ENCODE measurements at places on chromosomes 2 and 18.

- no peak for DNase-seq
Measured at GRCh38 chr2:219457784-219458369, 23.2 kb downstream of the SPEG start.

DNA sequence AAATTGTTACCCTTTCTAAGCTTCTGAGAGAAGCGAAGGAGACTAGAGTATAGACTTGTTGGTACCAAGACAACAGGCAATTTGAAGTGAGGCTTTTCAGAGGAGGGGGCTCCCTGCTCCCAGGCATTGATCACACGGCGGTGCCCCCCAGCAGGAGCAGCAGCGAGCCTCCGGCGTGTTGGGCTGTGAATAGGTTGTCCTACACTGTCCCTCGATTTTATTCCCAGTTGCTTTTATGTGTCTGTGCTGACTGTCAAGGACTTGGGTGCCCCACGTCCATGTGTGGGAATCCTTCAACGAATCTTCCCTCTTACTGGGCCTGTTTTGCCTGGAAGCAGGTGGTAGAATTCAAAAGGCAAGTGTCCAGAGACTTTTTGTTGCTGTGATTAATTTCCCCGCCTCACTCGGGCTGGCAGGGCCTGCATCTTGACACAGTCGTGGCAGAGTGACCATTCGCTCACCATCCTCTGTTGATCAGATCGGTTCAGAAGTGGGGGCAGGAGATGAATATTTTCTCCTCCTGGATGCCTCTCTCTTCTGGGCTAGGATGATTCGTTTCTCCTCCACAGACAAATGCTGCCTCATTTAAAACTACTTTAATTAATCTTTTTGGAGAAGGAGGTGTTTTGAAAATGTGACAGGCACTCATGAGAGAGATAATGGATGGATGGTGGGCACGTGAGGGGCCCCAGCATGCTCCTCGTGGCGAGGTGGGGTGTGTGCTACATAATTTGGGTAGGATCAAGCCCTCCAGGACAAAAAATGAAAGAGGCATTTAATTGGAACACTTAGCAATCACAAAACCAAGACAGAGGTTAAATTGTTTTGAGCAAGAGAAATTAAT, 77.6 kb downstream of the SMIM21 start:
- DNase-seq: no peak

DNA sequence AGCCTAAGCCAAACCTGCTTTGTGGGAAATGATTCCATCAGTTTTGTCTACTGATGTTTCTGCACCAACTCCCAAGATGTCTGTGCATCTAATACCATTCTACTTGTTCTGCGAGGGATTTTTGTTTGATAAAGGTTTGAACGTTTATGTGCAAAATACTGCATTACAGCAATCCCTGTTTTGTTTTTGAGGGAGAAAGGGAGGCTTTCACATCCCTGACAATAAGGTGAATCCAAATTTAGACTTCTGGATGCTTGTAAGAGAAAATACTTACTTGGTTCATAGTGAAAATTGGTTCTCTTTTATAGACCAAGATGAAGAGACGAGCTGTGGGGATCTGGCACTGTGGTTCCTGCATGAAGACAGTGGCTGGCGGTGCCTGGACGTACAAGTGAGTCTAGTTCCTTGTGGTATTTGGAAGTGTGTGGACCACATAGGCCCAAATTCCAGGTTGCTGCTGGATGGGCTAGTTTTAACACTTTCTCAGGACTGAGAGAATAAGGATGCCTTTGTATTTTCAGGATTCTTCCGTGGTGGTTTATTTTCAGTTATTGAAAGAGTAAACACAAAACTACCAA, 1.1 kb downstream of the RPL37A start:
- no peak for DNase-seq

DNA sequence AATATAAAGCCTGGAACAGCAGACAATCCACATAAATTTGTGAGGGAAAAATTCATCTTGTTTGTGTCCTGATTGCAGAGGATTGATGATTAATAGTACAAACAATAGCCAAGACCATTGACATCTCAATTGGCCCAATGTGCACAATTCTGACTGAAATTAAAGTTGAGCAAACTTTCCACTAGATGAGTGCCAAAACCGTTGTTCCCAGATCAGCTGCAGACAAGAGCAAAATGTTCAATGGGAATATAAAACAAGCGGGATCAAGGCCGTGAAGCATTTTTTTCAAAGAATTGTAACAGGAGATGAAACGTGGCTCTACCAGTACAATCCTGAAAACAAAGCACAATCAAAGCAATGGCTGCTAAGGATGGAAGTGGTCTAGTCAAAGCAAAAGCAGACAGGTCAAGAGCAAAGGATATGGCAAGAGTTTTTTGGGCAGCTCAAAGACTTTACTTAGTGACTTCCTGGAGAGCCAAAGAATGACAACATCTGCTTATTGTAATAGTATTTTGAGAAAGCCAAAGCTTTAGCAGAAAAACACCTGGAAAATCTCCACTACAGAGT, 55.9 kb upstream of the KIF5C start:
- DNase-seq: no peak

DNA sequence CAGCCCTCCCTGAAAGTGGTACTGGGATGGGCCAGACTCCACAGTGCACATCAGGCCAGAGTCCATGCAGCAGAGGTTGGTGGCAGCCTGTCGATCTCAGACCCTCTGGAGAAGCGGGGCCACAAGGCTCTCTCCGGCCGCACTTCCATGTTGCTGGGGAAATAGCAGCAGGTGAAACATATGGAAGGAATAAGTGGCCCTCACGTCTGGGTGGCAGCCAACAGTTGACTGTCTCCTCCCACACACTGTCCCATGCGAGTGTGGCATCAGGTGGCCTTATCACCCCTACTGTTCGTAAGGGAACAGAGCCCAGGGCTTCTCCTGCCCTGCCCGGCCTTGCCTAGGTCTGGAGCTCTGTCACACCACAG, 58.1 kb upstream of the FOSL2 start:
- no peak for DNase-seq

DNA sequence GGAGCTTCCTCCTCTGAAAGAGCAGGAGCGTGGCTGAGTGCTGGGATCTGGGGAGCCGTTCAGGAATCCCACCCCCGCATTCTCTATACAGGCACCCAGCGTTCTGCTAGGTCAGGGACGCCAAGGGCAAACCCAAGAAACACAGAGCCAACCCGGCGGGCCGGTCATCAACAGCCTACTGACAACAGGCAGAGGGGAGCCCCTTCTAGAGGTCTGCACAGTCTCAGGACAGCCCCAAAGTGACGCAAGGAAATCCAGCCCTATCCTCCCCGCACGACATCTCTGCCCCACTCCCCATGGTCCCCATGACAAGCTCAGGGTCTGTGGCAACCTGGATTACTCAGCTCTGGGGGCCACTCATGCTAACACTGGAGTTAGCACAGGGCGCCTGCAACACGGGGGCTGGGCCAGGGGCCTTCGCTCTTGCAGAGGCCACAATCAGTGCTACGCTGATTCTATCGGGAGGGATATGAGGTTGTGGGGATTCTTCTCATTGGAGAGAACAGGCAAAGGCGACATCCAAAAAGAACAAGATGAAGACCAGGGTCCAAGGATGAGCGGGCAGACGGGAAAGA, 81.6 kb downstream of the PXDN start:
- DNase-seq: no peak

DNA sequence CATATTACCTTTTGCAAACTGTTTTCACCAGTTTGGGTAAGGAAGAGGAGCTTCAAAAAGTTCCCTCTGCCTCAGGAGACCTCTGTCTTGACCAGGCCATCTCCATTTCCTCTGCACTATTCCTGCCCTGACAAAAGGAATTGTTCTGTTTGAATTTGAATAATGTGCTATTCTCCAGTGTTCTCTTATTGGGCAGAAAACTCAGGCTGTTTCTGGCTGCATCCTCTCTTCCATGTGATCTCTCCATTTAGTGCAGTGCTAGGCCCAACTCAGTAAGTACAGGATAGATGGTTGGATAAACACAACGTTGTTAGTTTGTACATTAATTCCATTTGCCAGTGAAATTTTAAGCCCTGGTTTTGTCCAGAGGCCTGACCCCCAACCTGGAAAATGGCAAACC, 102.2 kb upstream of the CELF4 start:
- no peak for DNase-seq

- DNase-seq: no peak
Measured at GRCh38 chr2:22800412-22800811, 584.6 kb upstream of the KLHL29 start.

- no peak for DNase-seq
Measured at GRCh38 chr18:67568166-67568565, 51.6 kb upstream of the DSEL start.

DNA sequence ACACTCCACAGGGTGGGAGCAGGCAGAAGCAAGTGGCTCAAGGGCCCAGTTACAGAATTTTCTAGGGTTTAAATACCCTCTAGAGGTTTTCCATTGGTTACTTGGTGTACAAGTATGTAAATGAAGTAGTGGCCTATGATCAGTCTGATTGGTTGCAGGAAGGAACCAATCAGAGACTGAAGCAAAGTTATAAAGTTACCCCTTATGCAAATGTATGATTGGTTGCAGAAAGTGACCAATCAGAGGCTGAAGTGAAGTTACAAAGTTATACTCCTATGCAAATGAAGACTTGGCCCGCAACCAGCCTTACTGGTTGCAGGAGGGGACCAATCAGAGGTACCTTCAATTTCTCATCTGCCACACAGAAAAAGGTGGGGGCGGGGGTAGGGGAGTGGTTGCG, 154.6 kb downstream of the INO80D start:
- no peak for DNase-seq

DNA sequence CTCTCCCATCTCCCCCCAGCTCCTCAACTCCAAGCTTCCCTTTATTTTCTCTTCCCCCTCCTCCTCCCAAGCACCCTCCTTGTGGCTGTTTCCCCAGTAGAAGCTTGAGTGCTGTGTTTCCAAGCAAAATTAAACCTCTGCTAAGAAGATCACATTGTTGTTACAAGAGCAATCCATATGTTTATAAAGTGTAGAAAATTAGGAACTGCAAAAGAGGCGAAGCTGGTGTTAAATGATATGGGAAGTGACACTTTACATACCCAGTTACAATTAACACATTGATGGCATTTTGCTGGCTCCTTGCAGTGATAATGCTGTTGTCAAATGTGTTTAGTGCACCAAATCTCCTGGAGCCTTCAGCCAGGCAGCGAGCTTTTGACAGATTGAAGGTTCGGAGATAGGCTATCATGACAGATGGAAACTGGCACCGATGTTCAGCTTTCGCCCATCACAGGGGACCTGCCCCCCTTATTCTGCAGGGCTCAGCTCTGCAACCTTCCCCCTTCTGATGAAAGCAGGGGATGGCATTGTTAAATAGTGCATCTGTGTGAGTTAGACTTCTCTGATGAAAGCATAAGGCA, 259.8 kb upstream of the ATP5MC3 start:
- DNase-seq: no peak

Data from stimulated activated CD4-positive, alpha-beta T cell treated with anti-CD3 and anti-CD28 coated beads, Interleukin-1b, Interleukin-23, amount 100 ng/mL, for 1 hour (primary cell).